Stimulated activated naive B cell treated with anti-CD40 and anti-IgM and Interleukin-4, amounts not matched to agents 10 μg/mL and 1 μg/mL and 100 μg/mL, for 72 hours (primary cell): ENCODE measurements at places on chromosomes 7 and 10.

DNA sequence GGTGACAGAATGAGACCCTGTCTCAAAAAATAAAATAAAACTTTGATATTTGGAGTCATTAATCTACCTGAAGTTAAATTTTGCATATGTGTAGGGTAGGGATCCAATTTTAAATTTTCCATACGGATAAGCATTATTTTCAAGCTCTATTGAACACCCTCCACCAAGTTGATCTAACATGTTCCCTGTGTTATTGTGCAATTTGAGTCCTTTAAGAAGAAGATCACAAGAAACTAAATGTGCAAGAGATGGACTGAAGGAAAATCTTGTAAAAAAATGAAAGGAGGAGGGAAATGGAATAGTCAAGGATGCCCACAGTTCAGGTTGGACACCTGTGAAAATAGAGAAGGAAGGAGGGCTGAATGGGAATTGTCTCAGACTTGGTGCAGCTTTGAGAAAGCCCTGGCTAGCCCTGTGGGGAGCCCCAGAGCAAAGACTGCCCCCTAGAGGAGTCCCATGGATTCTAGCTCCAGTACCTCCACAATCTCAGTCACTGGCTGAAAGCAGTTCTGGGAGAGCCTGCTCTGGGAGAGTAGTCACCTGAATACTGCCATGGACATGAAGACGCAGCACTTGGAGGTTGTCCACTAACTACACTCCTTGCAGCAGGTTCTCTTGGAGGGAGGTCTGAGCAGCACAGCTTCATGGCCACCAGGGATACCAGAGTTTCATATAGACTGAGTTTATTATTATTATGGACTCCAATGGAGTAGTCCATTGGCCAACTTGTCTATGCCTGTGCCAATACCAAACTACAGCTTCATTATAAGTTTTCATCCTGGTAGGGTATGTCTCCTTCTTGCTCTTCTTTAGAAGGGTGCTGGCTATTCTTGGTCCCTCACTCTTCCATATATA, 5.7 kb upstream of the TIAL1 start:
- H3K4me3 ChIP-seq = no peak overlapping the region
- no peak for DNase-seq
- H3K27me3 ChIP-seq = no peaks in the 10 kb centered on the region
- H3K4me1 ChIP-seq = peaks cover 6% of the 10 kb centered on the region
- H3K36me3 ChIP-seq = peaks cover 18% of the 10 kb centered on the region

DNA sequence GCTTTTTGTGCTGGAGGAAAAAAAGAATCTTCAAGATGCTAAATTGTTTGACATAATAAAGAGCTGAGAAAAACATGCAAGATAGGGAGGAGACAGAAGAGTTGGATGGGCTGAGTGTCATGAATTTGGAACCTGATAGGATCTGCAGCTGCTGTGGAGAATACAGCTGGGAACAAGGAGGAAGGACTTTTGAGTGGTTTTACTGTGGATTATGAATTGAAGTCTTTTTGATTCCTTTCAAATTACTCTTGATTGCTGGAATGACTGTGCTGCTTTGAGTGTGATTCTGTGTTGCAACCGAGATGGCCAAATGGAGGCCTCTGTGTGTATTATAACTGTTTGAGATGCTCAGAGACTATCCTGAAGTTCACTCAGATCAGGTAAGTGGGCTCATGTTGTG, 4.0 kb downstream of the EFCAB10 start:
- DNase-seq = no peak
- no peak overlapping the region for H3K27ac ChIP-seq
- H3K4me1 ChIP-seq = peaks cover 9% of the 10 kb centered on the region
- H3K4me3 ChIP-seq = no peak overlapping the region
- H3K27me3 ChIP-seq = peaks cover 13% of the 10 kb centered on the region

DNA sequence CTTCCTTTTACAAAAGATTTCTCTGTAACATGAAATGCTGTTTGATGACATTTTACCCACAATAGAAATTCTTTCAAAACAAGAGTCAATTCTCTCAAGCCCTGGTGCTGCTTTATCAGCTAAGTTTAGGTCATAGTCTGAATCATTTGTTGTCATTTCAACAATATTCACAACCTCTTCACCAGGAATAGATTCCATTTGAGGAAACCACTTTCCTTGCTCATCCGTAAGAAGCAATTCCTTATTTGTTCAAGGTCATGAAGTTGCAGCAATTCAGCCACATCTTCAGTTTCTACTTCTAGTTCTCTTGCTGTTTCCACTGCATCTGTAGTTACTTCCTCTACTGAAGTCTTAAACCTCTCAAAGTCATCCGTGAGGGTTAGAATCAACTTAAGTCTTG, 315.3 kb downstream of the TYW1 start:
- no peak overlapping the region for H3K4me3 ChIP-seq
- no peaks in the 10 kb centered on the region for H3K27me3 ChIP-seq
- H3K36me3 ChIP-seq = peaks cover 44% of the 10 kb centered on the region
- H3K27ac ChIP-seq = no peak overlapping the region
- DNase-seq = no peak
- no peaks in the 10 kb centered on the region for H3K4me1 ChIP-seq

DNA sequence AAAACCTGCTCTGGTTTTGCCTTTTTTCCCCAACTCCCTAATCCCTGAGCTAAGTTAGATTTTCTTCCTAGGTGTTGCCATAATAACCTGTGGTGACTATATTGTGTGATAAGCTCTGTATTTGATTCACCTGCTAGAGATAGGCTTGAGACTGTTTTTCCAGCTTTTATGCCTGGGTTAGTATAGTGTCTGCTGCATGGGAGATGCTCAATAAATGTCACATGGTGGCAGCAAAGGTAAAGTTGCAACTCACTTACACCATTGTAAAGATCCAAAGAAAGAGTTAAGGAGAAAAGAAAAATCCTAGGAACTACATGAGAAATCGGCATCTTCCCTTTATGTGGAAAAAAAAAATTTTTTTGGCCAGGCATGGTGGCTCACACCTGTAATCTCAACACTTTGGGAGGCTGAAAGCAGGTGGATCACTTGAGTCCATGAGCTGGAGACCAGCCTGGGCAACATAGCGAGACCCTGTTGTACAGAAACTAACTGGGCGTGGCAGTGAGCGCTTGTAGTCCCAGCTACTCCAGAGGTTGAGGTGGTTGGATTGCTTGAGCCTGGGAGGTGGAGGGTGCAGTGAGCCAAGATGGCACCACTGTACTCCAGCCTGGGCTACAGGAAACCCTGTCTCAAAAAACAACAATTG, 3.7 kb downstream of the CCNJ start:
- no peak for DNase-seq
- H3K4me1 ChIP-seq = peaks cover 59% of the 10 kb centered on the region
- peaks cover 27% of the 10 kb centered on the region for H3K36me3 ChIP-seq

- peak overlapping the region; percentile 82 for H3K4me3 ChIP-seq
- no peaks in the 10 kb centered on the region for H3K36me3 ChIP-seq
- DNase-seq = no peak
- peaks cover 34% of the 10 kb centered on the region for H3K4me1 ChIP-seq
- peak overlapping the region; percentile 34 for H3K27ac ChIP-seq
Measured at GRCh38 chr7:129785685-129786514, 166.9 kb downstream of the UBE2H start.

GRCh38 chr10:132833421-132834111, 47.6 kb upstream of the NKX6-2 start:
- no peak for DNase-seq
- H3K4me3 ChIP-seq = no peak overlapping the region
- no peak overlapping the region for H3K27ac ChIP-seq
- H3K4me1 ChIP-seq = peaks cover 8% of the 10 kb centered on the region
- no peaks in the 10 kb centered on the region for H3K27me3 ChIP-seq

DNA sequence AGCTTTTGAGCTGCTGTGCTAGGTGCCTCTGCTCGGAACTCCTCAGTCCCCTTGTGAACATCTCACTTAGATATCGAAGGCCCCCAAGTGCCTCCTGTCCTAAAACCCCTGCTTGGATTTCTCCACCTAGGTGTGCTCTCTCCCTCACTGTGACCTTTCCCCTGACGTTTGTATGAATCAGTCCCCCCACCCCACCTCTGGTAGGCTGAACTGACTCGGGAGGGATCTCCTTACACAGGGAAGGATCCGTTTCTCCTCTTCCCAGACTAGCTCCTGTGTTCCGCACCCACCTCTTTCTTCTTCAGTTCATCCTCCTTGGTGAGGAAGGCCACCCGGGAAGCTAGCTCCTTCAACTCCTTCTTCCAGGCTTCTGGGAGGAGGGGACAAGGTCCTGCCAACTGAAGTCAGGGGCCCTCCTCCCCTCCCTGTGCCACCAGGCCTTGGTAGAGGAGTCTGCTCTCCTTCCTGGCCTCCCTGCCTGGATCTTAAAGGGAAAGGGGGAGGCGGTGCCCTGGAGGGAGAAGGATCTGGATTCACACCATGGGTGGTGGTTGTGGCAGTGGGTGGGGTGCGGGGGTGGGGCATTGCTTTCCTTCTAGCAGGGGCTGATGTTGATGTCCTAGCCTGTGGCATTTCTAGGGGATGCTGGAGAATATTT, 6.8 kb downstream of the TBATA start:
- H3K27me3 ChIP-seq = peaks cover 7% of the 10 kb centered on the region
- no peak overlapping the region for H3K27ac ChIP-seq
- no peak for DNase-seq
- H3K4me3 ChIP-seq = no peak overlapping the region

DNA sequence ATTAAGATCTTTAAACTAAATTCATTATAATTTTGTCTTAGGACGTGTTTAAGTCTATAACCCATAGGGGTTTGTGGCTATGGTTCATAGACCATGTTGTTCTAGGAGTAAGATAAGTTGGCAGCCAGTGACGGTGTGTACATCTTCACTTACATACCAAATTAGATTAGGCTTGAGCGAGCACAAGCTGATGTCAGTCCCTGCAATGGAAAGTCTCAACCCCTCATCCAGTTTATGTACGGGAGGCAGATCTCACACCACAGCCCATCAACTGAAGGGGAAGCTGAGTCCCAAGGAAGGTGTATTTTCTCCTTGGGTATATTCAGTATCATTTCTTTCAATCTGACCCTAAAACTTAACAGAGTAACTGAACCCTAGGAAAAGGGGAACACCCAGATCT, 5.1 kb upstream of the SMC3 start:
- H3K27ac ChIP-seq = no peak overlapping the region
- no peaks in the 10 kb centered on the region for H3K36me3 ChIP-seq
- peaks cover 4% of the 10 kb centered on the region for H3K27me3 ChIP-seq
- no peaks in the 10 kb centered on the region for H3K4me1 ChIP-seq
- no peak for DNase-seq

- H3K36me3 ChIP-seq = peaks cover 1% of the 10 kb centered on the region
- DNase-seq = no peak
- H3K4me3 ChIP-seq = no peak overlapping the region
- H3K27me3 ChIP-seq = no peaks in the 10 kb centered on the region
Measured at GRCh38 chr10:26436848-26437247, 1.3 kb upstream of the APBB1IP start.

GRCh38 chr10:124798781-124799180, 2.8 kb upstream of the ABRAXAS2 start:
- no peak for DNase-seq
- H3K27me3 ChIP-seq = peaks cover 5% of the 10 kb centered on the region
- H3K4me3 ChIP-seq = no peak overlapping the region
- H3K4me1 ChIP-seq = peaks cover 11% of the 10 kb centered on the region
- H3K27ac ChIP-seq = no peak overlapping the region

- H3K4me1 ChIP-seq = peaks cover 62% of the 10 kb centered on the region
- H3K27ac ChIP-seq = peak overlapping the region; percentile 79
- peaks cover 45% of the 10 kb centered on the region for H3K36me3 ChIP-seq
Measured at GRCh38 chr10:45425621-45426563, 51.9 kb downstream of the ALOX5 start.

DNA sequence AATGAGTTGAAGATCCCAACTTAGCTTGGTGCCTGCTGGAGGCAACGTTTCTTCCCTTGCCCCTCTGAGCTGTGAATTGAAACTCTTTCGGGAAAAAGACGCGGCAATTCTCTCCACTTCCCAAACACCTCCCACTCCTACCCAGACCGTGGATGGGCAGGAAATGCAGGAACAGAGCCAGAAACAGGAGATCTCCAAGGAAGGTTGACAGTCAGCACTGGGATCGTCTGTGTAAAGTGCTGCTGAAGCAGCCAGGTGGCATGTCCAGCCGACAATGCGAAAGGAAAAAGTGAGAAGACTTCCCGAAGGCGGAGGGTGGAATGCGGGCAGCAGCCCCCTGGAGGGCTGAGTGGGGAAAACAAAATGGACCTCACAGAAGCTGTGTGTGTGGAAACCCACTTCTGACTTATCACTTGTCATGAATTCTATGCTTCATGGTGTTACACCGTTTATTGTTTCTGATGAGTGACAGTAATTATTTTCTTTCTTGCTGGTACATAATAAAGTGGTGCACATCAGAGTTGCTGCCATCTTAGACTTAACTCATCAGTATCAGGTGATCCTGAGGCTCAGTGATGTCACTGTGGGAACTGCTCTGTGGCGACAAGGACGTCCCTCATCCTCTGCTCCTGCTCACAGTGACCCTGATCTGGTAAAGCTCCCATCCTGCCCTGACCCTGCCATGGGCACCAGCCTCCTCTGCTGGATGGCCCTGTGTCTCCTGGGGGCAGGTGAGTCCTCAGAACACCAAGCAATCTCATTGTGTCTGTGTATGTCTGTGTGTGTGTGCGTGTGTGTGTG, 220.5 kb upstream of the PRSS1 start:
- H3K36me3 ChIP-seq = no peaks in the 10 kb centered on the region
- H3K27ac ChIP-seq = no peak overlapping the region
- H3K4me3 ChIP-seq = no peak overlapping the region
- DNase-seq = no peak
- H3K27me3 ChIP-seq = peaks cover 17% of the 10 kb centered on the region

DNA sequence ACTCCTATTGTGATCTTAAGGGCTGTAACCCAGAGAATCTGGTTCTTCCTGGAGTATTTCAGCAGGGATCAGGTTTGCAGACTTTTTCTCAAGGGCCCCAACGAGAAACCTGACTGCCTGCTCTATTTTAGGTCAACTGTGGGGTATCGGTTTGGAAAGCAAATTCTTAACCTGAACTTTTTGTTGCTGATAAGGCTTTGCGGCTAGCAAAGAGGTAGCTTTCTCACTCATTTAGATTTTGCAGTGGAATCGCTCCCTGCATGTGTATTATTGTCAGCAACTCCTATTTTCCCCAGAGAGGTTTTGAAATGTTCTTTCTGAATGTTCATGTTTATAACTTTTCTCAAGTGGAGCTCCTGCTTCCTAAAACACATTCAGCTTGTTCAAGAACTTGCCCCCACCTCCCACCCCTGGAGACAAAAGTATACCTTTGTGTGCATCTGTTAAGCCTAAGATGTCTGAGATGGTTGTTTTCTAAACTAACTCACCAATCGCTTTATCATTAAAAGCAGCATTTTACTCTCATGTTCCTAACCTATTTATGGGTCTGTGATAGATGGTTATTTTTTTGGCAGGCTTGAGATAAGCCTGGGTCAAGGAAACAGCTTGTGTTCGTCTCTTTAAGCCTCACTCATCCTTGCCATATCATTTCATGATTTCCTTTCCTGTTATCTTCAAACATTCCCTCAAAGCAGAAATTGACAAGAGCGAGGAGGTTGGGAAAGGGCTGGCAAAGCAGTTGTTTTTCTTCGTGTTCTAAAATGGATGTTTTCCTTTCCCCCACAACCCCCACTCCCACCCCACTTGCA, 129.8 kb downstream of the BAMBI start:
- H3K27ac ChIP-seq = no peak overlapping the region
- no peaks in the 10 kb centered on the region for H3K4me1 ChIP-seq
- peaks cover 24% of the 10 kb centered on the region for H3K27me3 ChIP-seq
- no peak for DNase-seq
- no peaks in the 10 kb centered on the region for H3K36me3 ChIP-seq
- H3K4me3 ChIP-seq = no peak overlapping the region

GRCh38 chr7:35726654-35727053, 31.7 kb upstream of the HERPUD2 start:
- H3K4me3 ChIP-seq = peak overlapping the region; percentile 88
- peaks cover 19% of the 10 kb centered on the region for H3K36me3 ChIP-seq
- peaks cover 98% of the 10 kb centered on the region for H3K4me1 ChIP-seq
- DNase-seq = no peak
- H3K27me3 ChIP-seq = no peaks in the 10 kb centered on the region
- H3K27ac ChIP-seq = peak overlapping the region; percentile 95
